Subcutaneous adipose tissue (tissue), 4 donors: ENCODE measurements at places on chromosomes 3 and 15. TPM values are rescaled to one million over a fixed set of nuclear protein-coding genes. Genes with fewer than 3 reads are reported as not detected.

B3GNT5 gene
- 7.7 TPM for total RNA-seq

STX19 gene
- total RNA-seq, result not detected

OIP5 gene
- total RNA-seq, result 1.2 TPM

SLC15A2 gene
- total RNA-seq, result 3.7 TPM
